ENCODE measurements at places on chromosomes 7 and 10.

- DNase-seq = peak; percentile 78
- H3K27me3 ChIP-seq = peaks cover 19% of the 10 kb centered on the region
- H3K4me3 ChIP-seq = peak overlapping the region; percentile 37
Observed at GRCh38 chr7:151432658-151433521, 7.1 kb downstream of the CRYGN start.

GRCh38 chr7:94450044-94450697 lies 55.5 kb downstream of the COL1A2 start:
- H3K27me3 ChIP-seq = peaks cover 3% of the 10 kb centered on the region
- H3K27ac ChIP-seq = no peak overlapping the region
- H3K4me1 ChIP-seq = no peaks in the 10 kb centered on the region
- no peaks in the 10 kb centered on the region for H3K36me3 ChIP-seq
- DNase-seq = no peak

- no peak overlapping the region for H3K27ac ChIP-seq
- no peaks in the 10 kb centered on the region for H3K4me1 ChIP-seq
- peaks cover 8% of the 10 kb centered on the region for H3K27me3 ChIP-seq
- no peak for DNase-seq
Observed at GRCh38 chr7:93198472-93198871, 27.8 kb downstream of the HEPACAM2 start.

DNA sequence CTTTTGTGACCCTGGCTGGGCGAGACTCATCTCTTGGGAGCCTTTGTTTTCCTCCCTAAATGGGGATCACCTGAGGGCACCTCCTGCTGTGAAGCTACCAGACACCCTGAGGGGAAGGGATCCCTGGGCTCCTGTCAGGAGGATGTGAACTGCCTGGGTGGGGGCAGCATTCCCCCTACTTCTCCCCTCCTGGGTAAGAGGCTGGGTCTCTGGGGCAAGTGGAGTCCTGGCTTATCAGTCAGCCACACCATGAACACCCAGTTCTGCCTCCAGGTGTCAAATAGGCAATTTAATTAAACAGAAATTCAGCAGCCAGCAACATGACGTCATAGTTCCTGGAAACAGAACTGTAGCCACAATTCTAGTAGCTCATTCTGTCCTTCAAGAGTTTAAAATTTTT lies 97.7 kb upstream of the RET start:
- peaks cover 8% of the 10 kb centered on the region for H3K27me3 ChIP-seq
- H3K4me3 ChIP-seq = no peak overlapping the region
- DNase-seq = peak; percentile 15
- H3K36me3 ChIP-seq = no peaks in the 10 kb centered on the region
- H3K4me1 ChIP-seq = peaks cover 5% of the 10 kb centered on the region
- H3K27ac ChIP-seq = no peak overlapping the region

- H3K36me3 ChIP-seq = no peaks in the 10 kb centered on the region
- no peak overlapping the region for H3K27ac ChIP-seq
- H3K4me3 ChIP-seq = no peak overlapping the region
- H3K4me1 ChIP-seq = no peaks in the 10 kb centered on the region
- no peak for DNase-seq
- no peaks in the 10 kb centered on the region for H3K27me3 ChIP-seq
Observed at GRCh38 chr10:13672548-13672947, 85.8 kb downstream of the PRPF18 start.

- DNase-seq = no peak
- H3K27me3 ChIP-seq = peaks cover 29% of the 10 kb centered on the region
- H3K4me1 ChIP-seq = peaks cover 3% of the 10 kb centered on the region
- peak overlapping the region; percentile 25 for H3K27ac ChIP-seq
- no peak overlapping the region for H3K4me3 ChIP-seq
Observed at GRCh38 chr7:57868771-57869483, 418.9 kb downstream of the ZNF716 start.

DNA sequence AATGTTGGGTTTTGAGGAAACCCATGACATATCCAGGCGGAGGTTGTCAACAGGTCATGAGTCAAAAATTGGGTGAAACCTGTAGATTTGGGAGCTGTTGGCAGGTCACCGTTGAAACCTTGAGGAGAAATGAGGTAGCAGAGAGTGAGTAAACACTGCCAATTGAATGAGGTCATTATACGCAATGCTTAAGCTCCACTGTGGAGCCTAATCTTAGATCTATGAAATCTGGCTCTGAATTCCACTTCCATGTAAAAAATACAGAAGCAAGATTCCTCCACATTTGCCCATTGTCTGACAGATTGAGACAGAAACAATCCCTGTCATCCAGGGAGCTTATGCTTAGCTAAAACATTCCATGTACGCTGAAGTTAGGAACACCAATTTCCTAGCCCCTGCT lies 76.0 kb upstream of the IL6 start:
- H3K4me1 ChIP-seq = peaks cover 19% of the 10 kb centered on the region
- H3K36me3 ChIP-seq = peaks cover 20% of the 10 kb centered on the region
- peaks cover 62% of the 10 kb centered on the region for H3K27me3 ChIP-seq
- no peak overlapping the region for H3K27ac ChIP-seq

GRCh38 chr7:155993420-155994278 lies 181.4 kb upstream of the SHH start:
- H3K4me1 ChIP-seq = peaks cover 73% of the 10 kb centered on the region
- H3K27ac ChIP-seq = no peak overlapping the region
- H3K4me3 ChIP-seq = no peak overlapping the region
- no peaks in the 10 kb centered on the region for H3K36me3 ChIP-seq

GRCh38 chr7:12625836-12626235 lies 55.3 kb downstream of the SCIN start:
- no peak overlapping the region for H3K4me3 ChIP-seq
- no peaks in the 10 kb centered on the region for H3K36me3 ChIP-seq
- no peaks in the 10 kb centered on the region for H3K4me1 ChIP-seq
- no peak overlapping the region for H3K27ac ChIP-seq

- peaks cover 72% of the 10 kb centered on the region for H3K4me1 ChIP-seq
- H3K4me3 ChIP-seq = no peak overlapping the region
- no peak for DNase-seq
- peaks cover 52% of the 10 kb centered on the region for H3K36me3 ChIP-seq
- peaks cover 18% of the 10 kb centered on the region for H3K27me3 ChIP-seq
Observed at GRCh38 chr7:132489776-132490237, 86.5 kb downstream of the PLXNA4 start.

GRCh38 chr10:83522881-83523386 lies 616.4 kb upstream of the GHITM start:
- H3K36me3 ChIP-seq = no peaks in the 10 kb centered on the region
- H3K27me3 ChIP-seq = no peaks in the 10 kb centered on the region
- no peak for DNase-seq
- H3K4me1 ChIP-seq = no peaks in the 10 kb centered on the region
- H3K27ac ChIP-seq = no peak overlapping the region

DNA sequence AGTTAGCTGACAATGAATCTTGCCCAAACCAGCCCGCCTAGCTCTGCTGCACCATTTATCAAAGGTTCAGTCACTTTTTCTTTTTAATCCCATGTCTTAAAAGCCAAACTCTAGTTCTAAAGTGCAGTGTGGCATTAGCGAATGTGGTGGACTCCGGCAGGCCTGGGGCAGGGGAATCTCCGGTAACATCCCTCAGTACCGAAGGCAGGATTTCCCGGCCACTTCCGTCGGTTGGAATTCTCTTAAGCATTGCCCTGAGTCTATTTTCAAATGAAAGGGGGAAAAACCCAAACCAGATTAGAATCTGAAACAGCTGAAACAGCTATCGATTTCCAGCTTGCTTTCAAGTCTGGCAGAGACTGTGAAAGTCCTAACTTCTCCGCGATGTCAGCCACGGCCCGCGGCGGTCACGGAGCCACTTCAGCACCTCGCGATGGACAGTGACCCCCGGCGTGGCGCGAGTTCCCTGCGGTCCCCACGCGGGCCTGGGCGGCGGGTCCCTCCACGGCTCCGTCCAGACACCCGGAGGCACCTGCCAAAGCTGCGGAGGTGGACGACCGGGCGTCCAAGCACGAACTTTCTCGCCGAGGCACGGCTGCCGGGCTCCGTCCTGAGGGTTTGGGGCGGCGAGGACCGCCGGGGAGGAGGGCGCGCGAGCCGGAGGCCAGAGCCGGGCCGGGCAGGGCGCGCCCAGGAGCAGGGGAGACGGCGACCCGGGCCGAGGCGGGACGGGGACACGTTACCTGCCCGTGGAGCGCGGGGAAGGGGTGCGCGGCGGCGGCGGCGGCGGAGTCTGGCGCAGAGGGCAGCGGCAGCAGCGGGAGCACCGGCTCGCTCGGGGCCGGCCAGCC lies 745 bp downstream of the TCERG1L start:
- no peaks in the 10 kb centered on the region for H3K36me3 ChIP-seq
- peak overlapping the region; percentile 28 for H3K27ac ChIP-seq
- no peak for DNase-seq
- H3K4me1 ChIP-seq = peaks cover 13% of the 10 kb centered on the region

DNA sequence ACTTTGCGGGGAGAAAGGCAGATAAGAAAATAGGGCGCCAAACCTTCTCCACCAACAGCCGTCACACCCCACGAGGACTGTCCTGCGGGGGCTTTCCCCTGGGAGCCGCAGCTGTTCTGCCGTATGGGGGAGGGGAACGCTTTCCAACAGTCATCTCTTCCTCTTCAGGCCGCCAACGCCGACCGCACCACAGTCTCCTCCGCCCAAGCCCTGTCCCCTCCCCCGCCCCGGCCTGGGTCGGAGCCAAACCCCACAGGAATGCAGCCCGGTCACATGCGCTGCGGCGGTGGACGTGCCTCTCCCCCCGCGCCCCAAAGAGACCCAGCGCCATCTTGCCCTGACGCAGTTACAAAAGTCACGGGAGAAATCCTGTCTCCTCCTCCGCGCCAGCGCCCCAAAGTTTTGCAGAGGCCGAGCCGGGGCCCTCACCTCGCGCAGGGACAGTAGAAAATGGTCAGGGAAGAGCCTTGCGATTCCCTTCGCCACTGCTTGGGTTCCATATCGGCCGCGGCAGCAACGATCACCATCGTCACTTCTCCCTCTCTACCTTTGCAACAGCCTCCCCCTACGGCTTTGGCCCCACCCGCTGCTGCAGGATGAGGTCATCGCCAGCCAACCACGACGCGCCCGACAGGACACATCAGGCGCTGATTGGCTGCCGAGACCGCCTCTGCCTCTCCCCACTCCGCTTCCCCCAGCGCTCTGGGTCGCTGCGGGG lies 1.3 kb upstream of the KMT2E start:
- peaks cover 43% of the 10 kb centered on the region for H3K4me1 ChIP-seq
- H3K36me3 ChIP-seq = peaks cover 77% of the 10 kb centered on the region
- peak overlapping the region; percentile 99 for H3K4me3 ChIP-seq
- H3K27ac ChIP-seq = peak overlapping the region; percentile 100
- H3K27me3 ChIP-seq = peaks cover 18% of the 10 kb centered on the region

DNA sequence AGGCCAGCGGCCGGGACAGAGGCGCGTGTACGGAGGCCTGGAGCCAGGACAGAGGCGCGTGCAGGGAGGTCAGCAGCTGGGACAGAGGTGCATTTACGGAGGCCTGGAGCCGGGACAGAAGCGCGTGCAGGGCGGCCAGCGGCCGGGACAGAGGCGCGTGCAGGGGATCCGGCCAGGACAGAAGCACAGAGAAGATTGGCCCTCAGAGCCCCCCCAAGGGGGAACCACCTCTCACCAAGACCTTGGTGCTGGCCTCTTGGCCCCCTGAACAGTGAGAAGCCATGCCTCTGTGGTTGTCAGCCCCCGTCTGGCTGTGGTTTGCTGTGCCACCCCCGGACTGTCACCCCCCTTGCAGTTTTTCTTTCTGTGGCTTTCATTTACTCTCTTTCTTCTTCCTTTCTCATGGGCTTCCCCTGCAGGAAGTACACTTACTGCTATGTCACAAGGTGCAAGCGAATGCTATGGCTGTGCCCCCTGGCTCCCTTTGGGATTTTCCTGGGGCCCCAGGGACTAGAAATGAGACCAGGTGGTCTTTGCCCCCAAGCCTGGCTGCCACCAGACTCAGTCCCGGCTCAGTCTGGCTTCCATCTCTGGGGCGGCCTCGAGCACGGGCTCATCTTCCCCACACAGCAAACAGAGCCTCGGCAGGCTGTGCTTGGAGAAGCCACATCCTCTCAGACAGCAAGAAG lies 41.1 kb downstream of the INSIG1 start:
- DNase-seq = peak; percentile 46
- H3K4me1 ChIP-seq = peaks cover 10% of the 10 kb centered on the region
- peak overlapping the region; percentile 8 for H3K4me3 ChIP-seq
- H3K36me3 ChIP-seq = no peaks in the 10 kb centered on the region
- H3K27me3 ChIP-seq = peaks cover 55% of the 10 kb centered on the region
- H3K27ac ChIP-seq = no peak overlapping the region

- no peaks in the 10 kb centered on the region for H3K36me3 ChIP-seq
- DNase-seq = no peak
- H3K4me3 ChIP-seq = no peak overlapping the region
- no peaks in the 10 kb centered on the region for H3K4me1 ChIP-seq
- no peak overlapping the region for H3K27ac ChIP-seq
Observed at GRCh38 chr10:33174674-33175434, 159.6 kb downstream of the NRP1 start.

DNA sequence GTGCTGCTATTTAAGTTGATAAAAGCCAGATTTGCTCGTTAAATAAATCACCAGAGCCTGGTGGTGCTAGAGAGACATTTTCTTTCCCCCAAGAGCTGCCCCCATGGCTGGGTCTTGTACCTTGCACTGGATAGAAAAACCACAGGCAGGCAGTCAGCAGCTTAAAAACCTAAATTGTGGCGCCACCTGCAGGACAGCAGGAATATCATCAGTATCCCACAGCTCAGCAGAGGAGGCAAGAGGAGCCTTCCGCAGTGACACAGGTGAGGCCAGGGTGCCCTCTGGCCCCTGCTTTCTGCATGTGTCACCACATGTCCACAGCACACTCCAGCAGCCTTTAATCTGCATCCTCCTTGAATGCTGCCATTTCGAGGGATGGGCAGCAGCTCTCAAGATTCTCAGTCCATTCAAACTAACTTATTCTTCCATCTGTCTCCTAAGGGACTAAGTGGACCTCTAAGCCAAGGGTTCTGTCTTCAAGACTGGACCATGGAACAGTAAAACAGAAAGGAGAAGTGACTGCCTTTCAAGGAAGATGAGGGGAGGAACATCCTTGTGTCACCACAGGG lies 4.5 kb upstream of the PLXNA4 start:
- peaks cover 1% of the 10 kb centered on the region for H3K36me3 ChIP-seq
- H3K27me3 ChIP-seq = peaks cover 70% of the 10 kb centered on the region
- H3K4me1 ChIP-seq = peaks cover 13% of the 10 kb centered on the region
- no peak overlapping the region for H3K4me3 ChIP-seq
- no peak overlapping the region for H3K27ac ChIP-seq
- DNase-seq = peak; percentile 87

DNA sequence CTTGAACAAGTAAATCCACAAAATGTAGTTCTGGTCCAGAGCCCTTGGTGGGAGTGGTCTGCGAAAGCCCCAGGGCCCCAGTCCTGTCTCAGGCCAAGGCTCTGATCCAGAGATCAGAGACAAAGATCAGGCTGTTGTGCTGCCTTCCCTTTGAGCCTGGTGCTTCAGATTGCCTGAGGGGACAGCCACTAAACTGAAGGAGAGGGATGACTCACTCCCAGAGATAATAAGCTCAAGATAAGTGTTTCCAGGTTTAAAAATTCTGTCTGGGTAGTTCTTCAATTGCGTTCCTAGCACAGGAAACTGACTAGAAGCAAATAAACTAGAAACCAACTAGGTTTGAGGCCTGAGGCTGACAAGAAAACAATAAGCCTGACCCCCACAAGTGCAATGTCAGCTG lies 190.2 kb downstream of the RAMP3 start:
- H3K4me1 ChIP-seq = no peaks in the 10 kb centered on the region
- no peaks in the 10 kb centered on the region for H3K36me3 ChIP-seq
- peaks cover 13% of the 10 kb centered on the region for H3K27me3 ChIP-seq
- no peak for DNase-seq

GRCh38 chr10:28326516-28327490 lies 23.9 kb upstream of the MPP7 start:
- no peak overlapping the region for H3K27ac ChIP-seq
- H3K4me1 ChIP-seq = peaks cover 22% of the 10 kb centered on the region
- peaks cover 3% of the 10 kb centered on the region for H3K36me3 ChIP-seq
- no peaks in the 10 kb centered on the region for H3K27me3 ChIP-seq
- no peak for DNase-seq

GRCh38 chr10:50231515-50232260 lies 19.6 kb downstream of the ASAH2 start:
- no peaks in the 10 kb centered on the region for H3K4me1 ChIP-seq
- H3K36me3 ChIP-seq = no peaks in the 10 kb centered on the region
- H3K27me3 ChIP-seq = peaks cover 25% of the 10 kb centered on the region

Data from activated naive CD4-positive, alpha-beta T cell treated with anti-CD3 and anti-CD28 coated beads, Interleukin-2, amount 10 ng/mL, durations not matched to agents 7 days and 5 days (primary cell).